ENCODE measurements at places on chromosomes 13 and 19.

GRCh38 chr19:50238043-50238442 lies 34.6 kb downstream of the MYH14 start:
- H3K4me1 ChIP-seq, result peaks cover 33% of the 10 kb centered on the region
- DNase-seq, result no peak
- H3K4me3 ChIP-seq, result no peak overlapping the region
- no peaks in the 10 kb centered on the region for H3K36me3 ChIP-seq

- no peak for DNase-seq
- H3K4me1 ChIP-seq, result no peaks in the 10 kb centered on the region
- no peak overlapping the region for H3K4me3 ChIP-seq
- H3K27me3 ChIP-seq, result no peaks in the 10 kb centered on the region
- H3K36me3 ChIP-seq, result no peaks in the 10 kb centered on the region
- no peak overlapping the region for H3K27ac ChIP-seq
Measured at GRCh38 chr13:91482427-91482826, 84.0 kb downstream of the GPC5 start.

- no peaks in the 10 kb centered on the region for H3K36me3 ChIP-seq
- H3K27me3 ChIP-seq, result no peaks in the 10 kb centered on the region
- no peak for DNase-seq
- H3K4me3 ChIP-seq, result no peak overlapping the region
- no peaks in the 10 kb centered on the region for H3K4me1 ChIP-seq
Measured at GRCh38 chr19:46803555-46803954, 15.2 kb upstream of the SLC1A5 start.

DNA sequence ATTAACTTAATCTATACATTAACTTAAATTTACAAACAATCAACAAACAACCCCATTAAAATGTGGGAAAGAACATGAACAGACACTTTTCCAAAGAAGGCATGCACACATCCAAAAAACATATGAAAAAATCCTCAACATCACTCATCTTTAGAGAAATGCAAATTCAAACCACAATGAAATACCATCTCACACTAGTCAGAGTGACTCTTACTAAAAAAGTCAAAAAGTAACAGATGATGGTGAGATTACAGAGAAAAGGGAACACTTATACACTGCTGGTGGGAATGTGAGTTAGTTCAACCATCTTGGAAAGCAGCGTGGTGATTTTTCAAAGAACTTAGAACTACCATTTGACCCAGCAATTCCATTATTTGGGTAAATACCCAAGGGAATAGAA lies 759.2 kb upstream of the SLITRK1 start:
- no peak for DNase-seq
- H3K4me1 ChIP-seq, result no peaks in the 10 kb centered on the region
- H3K27me3 ChIP-seq, result no peaks in the 10 kb centered on the region
- H3K36me3 ChIP-seq, result no peaks in the 10 kb centered on the region
- H3K27ac ChIP-seq, result no peak overlapping the region

DNA sequence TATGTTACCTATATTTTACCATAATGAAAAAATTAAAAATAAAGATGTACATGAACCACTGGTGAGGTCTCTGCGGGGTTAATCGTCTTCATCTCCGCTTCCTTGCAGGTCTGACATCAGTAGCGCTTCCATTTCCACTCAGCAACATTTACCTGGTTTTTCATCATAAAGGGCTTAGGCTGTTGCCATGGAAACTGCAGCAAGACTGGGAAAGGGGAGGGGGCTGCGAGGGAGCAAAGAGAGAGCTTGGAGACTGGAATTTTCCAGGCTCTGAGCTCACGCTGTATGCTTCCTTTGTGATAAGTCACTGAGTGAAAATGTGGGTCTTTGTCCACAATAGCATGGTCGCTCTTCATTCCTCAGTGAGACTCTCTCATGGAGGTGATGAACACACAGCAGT lies 136.6 kb upstream of the USP29 start:
- H3K36me3 ChIP-seq, result no peaks in the 10 kb centered on the region
- H3K27me3 ChIP-seq, result no peaks in the 10 kb centered on the region
- no peak for DNase-seq

- no peaks in the 10 kb centered on the region for H3K4me1 ChIP-seq
- H3K27me3 ChIP-seq, result no peaks in the 10 kb centered on the region
- H3K36me3 ChIP-seq, result no peaks in the 10 kb centered on the region
- DNase-seq, result no peak
- no peak overlapping the region for H3K27ac ChIP-seq
Measured at GRCh38 chr13:99894840-99895443, 76.6 kb downstream of the ZIC5 start.

DNA sequence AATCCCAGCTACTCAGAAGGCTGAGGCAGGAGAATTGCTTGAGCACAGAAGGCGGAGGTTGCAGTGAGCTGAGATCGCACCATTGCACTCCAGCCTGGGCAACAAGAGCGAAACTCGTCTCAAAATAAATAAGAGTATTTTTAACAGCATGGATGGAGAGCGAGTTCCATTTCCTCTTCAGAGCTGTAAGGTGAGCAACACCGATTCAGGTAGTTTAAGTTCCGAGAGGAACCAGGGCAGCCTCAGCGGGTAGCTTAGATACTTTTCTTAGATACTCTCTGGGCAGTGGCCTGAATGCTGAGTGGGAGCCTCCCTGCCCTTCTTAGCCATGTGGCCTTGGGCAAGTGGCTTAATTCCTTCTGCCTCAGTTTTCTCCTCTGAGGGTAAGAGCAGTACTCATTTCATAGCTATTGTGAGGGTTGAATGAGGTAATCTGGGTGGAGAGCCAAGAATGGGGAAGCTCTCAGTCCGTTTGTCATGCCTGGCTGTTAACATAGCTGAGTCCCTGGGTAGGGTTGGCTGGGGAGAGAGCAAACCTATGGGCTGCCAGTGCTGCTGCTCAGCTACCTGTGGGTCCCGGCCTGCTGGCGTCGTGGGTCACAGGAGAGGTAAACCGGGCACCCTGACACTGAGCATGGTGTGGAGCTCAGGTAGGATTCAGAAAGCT lies 4.1 kb downstream of the ATP11A start:
- H3K36me3 ChIP-seq, result 0 out of 2 replicates have a peak, but pooled peaks cover 2% of the 10 kb centered on the region
- peaks cover 21% of the 10 kb centered on the region for H3K4me1 ChIP-seq
- H3K4me3 ChIP-seq, result no peak overlapping the region

GRCh38 chr19:39566064-39566463 lies 26.1 kb upstream of the EID2 start:
- DNase-seq, result no peak
- H3K4me3 ChIP-seq, result no peak overlapping the region
- no peaks in the 10 kb centered on the region for H3K36me3 ChIP-seq
- peaks cover 26% of the 10 kb centered on the region for H3K27me3 ChIP-seq
- no peak overlapping the region for H3K27ac ChIP-seq

- no peaks in the 10 kb centered on the region for H3K27me3 ChIP-seq
- H3K4me1 ChIP-seq, result peaks cover 4% of the 10 kb centered on the region
- no peaks in the 10 kb centered on the region for H3K36me3 ChIP-seq
- no peak overlapping the region for H3K4me3 ChIP-seq
Measured at GRCh38 chr13:105144936-105145335, 1390.5 kb downstream of the EFNB2 start.

- no peak overlapping the region for H3K27ac ChIP-seq
- no peaks in the 10 kb centered on the region for H3K27me3 ChIP-seq
- no peaks in the 10 kb centered on the region for H3K4me1 ChIP-seq
- H3K4me3 ChIP-seq, result no peak overlapping the region
- DNase-seq, result no peak
Measured at GRCh38 chr13:30697996-30698401, 37.3 kb upstream of the ALOX5AP start.

DNA sequence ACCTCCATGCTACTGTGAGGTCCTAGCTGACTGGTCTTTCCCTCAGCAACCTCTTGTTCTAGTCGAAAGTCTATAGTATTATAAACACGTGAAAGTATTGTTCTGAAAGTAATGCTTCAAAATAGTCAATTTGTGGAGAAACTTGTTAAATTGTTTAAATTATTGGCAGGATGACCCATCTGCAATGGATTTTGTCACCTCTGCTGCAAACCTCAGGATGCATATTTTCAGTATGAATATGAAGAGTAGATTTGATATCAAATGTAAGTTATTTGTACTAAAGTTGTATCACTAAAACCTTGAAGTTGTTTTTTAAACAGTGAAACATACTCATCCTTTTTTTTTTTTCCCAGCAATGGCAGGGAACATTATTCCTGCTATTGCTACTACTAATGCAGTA lies 25.9 kb downstream of the UBA2 start:
- no peak overlapping the region for H3K27ac ChIP-seq
- no peak overlapping the region for H3K4me3 ChIP-seq
- no peak for DNase-seq
- no peaks in the 10 kb centered on the region for H3K27me3 ChIP-seq
- H3K4me1 ChIP-seq, result no peaks in the 10 kb centered on the region

Measured in HCT116 (cell line).